ENCODE measurements at places on chromosomes 2 and 18. TPM values are rescaled to one million over a fixed set of nuclear protein-coding genes. Genes with fewer than 3 reads are reported as not detected.

- no peak for DNase-seq
These were observed 165.0 kb upstream of the SMIM21 start for GRCh38 chr18:75592527-75592926.

DNA sequence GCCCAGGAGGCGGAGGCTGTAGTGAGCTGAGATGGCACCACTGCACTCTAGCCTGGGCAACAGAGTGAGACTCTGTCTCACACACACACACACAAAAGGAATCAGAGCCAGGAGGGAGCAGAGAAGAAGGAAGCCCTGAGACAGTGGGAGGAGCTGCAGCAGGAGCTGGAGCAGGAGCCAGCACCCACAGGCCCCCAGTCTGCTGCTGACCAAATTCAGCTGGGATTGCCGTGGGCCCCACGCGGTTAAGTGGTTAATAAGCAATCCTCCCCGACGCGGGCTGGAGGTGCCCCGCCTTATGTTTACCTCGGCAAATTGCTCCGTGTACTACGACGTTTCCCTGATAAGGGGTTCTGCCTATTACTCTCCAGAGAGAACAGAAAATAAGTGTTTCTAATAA is 265.3 kb downstream of the TWIST2 start:
- DNase-seq, result no peak

GRCh38 chr2:201320701-201321100 is 36.4 kb downstream of the FLACC1 start:
- no peak for DNase-seq

- no peak for DNase-seq
These were observed 144.5 kb downstream of the LAMA3 start for GRCh38 chr18:23833714-23834113.

- DNase-seq, result no peak
These were observed 977.3 kb upstream of the CDH2 start for GRCh38 chr18:29154196-29154757.

GRCh38 chr2:140205093-140205492 is 1424.9 kb upstream of the NXPH2 start:
- DNase-seq, result no peak

GRCh38 chr2:152405206-152406118 is 70.5 kb downstream of the FMNL2 start:
- DNase-seq, result no peak

GRCh38 chr18:21851327-21851961 is 110.9 kb downstream of the MIB1 start:
- no peak for DNase-seq

- no peak for DNase-seq
These were observed 65.2 kb downstream of the SLC66A3 start for GRCh38 chr2:11220445-11220844.

GRCh38 chr2:224908818-224909217 is 133.4 kb downstream of the DOCK10 start:
- DNase-seq, result no peak

DNA sequence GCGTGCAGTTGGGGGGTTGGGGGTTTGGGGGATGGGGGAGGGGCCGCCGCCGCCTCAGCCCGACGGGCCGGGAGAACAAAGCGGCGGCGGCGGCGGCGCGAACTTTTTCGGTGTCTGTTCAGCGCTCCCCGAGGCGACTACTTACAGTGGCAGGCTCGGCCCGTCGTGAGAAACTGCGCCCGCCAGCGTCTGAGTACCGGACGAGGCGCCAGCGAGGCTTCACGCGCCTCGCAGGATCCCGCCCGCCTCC is 172 bp downstream of the PRKD3 start:
- peak; percentile 92 for DNase-seq

DNA sequence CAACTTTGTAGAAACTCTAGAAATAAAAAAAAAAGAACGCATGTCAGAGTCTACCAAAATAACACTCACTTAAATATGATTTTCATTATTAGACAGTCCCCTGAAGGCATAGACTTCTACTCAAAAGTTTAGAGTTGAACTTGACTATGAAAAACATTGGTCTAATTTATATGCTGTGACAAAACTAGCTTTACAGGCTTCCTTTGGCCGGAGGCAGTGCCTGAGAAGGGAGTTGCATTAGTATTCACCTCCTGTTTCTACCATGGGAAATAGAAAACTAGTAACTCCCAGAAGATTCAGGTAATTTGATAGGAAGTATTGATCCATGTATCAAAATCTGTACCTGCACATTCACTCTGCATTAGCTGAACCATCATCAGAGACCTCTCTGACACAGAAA is 163.4 kb upstream of the NOSTRIN start:
- no peak for DNase-seq

DNA sequence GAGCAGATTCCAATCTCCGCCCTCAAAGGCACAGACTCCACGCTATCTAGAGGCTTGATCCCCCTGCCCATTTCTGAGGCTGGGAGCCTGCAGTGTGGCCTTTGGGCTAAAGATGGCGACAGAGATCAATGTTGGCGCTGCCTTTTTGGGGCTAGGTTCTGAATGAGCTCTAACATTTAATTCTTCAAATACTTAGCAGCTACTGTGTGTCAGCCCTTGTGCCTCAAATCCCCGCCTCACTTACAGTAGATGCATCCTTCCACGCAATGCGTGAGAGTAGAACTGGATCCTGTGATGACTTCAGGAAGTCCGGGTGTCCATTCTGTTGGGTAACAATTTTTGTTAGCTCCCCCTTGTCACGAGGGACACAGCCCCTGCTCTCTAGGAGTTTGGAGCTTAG is 12.4 kb downstream of the IL1F10 start:
- DNase-seq, result no peak

- no peak for DNase-seq
These were observed 64.7 kb upstream of the TLK1 start for GRCh38 chr2:171225302-171225980.

DNA sequence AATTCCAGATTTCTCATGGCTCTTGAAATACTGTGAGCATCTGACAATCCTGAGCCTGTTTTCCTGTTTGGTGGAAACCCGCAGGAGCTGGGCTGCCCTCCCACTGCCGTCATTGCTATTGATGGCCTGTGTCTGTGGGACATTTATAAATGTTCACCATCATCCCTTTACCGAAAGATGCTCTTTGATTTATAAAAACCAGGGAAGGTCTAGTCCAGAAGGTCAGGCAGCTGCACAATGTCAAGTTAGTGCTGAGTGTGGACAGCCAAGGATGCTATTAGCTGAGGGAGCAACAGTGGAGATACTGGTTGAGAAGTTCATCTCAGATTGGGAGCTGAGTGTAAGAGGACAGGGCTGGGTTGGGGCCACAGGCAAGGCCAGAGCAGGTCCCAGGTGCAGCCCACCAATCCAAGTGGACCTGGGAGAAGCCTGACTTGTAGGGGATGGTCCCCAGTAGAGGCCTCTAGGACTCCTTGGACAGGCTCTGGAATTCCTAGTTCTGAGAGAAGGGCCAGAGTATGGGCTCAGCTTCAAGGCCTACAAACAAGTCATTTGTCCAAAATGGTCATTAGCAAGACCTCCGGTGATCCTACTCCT is 55.1 kb downstream of the COPS8 start:
- DNase-seq, result no peak

DNA sequence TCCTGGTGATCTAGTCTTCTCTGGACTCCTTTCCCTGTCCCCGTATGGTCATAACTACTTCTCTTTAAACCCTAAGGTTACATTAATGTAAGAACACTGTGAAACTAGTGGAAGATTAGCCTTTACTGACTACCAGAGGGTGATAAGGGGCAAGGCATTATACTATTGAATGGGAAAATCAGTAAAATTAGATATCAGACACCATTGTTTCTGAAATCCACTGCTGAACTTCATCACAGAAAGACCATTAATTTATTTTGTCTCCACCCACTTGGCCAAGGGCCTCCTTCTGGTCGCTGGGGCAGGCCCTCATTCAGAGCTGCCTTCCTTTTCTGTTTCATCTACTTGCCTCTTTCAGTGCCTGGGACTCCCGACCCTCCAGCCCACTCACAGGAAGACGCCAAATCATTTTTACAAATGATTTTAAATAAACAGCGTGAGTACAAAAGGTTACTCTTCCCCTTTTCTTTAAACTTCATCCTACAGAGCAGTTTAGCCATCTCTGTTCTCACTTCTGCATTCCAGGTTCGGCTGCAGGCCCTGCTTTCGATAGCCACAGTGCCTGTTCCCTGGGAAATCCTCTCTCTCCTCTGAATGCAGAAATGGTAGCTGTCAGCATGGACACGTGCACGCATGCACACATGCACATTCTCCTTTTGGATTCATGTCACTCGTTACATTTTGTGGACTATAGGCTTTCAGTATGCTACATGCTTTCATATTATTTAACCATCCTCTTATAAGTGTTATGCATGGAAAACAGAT is 70.3 kb upstream of the DOCK10 start:
- no peak for DNase-seq

GRCh38 chr18:47975105-47975504 is 44.6 kb upstream of the SMAD2 start:
- no peak for DNase-seq

DNA sequence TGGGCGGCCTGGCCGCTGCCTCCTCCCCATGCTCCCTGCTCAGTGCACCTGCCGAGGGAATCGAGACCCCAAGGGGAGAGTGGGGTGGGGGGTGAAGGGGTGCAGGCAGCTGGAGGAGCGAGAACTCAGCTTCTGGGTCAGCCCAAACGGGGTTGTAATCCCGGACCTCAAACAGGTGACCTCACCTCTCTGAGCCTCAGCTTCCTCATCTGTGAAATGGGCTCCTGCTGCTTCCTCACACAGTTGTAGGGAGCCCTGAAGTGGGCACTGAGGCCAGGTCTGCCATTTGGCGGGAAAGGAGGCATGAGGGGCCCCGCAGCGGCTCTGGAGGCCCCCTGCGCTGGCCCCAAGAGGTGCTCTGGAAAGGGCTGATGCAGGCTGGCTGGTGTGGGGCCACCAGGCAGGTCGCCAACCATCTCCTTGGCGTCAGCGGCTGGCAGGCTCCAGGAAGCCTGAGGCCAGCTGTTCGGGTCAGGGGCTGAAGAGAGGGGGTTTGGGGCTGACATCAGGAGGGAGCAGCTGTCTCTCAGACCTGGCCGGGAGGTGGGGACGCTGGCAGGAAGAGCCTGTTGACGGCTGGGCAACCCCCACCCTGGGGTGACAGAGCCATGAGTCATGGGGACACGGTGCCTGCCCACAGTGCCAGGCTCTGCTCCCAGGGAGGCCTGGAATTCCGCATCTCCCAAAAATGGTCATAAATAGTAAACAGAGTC is 4.9 kb downstream of the KLHL30 start:
- no peak for DNase-seq

DNA sequence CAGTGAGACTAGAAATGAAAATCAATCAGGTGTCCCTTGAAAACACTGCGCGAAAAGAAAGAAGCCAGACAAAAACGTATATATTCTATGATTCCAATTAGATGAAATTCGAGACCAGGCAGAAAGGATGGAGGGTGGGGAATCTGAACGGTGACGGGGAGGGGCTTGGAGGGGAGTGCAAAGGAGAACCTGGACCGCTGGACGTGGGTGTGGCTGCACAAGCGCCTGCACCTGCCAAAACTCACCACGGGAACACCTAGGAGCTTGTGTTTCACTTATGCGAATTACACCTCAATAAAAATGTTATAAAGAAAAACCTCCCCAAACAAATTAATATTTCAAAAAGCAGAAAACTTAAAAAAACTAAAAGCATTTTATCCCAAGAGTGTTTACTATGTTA is 21.9 kb downstream of the THAP4 start:
- no peak for DNase-seq

GRCh38 chr2:8263901-8264300 is 418.0 kb upstream of the ID2 start:
- DNase-seq, result no peak

- no peak for DNase-seq
These were observed 122.3 kb downstream of the MEMO1 start for GRCh38 chr2:31888550-31888949.

- no peak for DNase-seq
These were observed 91.4 kb downstream of the RPRM start for GRCh38 chr2:153387203-153387602.

DNA sequence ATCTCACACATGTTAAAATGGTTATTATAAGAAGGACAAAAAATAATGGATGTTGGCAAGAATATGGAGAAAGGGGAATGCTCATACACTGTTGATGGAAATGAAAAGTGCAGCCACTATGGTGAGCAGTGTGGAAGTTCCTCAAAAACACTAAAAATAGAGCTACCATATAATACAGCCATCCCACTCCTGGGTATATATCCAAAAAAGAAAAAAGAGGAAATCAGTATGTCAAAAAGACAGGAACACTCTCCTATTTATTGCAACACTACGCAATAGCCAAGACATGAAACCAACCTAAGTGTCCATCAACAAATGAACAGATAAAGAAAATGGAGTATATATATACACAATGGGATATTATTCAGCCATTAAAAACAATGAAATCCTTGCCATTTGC is 642.6 kb downstream of the RNF144A start:
- no peak for DNase-seq

Gene ANO7
- total RNA-seq, result 2.1 TPM

Gene MAPRE3
- 23.0 TPM for total RNA-seq

Gene OTOS
- not detected for total RNA-seq

All from upper lobe of right lung (tissue), 1 donor.